ENCODE measurements at places on chromosomes 3 and 15.

DNA sequence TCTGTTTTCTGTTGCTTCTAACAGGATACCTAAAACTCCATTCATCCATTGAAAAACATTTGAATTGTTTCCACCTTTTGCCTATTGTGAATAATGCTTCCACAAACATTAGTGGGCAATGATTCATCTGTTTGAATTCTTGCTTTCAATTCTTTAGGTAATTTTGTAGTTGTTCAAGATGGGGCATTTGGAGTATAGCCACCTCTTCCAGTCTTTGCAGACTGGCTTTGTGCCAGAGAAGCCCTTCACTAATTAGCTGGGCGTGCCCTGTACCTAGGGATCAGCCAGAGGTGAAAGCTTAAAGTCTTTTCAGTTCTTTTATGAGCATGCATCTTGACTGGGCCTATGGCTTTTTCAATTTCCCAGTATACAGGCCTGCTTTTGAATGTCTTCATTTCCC is 10.9 kb downstream of the RTP1 start:
- DNase-seq: no peak

DNA sequence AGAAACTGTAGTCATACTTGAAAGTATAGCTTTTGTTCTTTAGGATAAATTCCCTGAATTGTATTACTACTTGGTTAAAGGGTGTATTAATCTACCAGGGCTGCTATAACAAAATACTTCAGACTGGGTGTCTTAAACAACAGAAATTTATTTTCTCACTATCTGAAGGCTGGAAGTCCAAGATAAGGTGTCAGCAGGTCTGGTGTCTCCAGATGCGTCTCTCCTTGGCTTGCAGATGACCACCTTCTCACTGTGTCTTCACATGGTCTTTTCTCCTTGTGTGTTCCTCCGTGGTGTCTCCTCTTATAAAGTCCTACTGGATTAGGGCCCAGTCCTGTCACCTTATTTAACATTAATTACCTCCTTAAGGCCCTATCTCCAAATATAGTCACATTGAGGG is 33.7 kb downstream of the MED12L start:
- DNase-seq: no peak

DNA sequence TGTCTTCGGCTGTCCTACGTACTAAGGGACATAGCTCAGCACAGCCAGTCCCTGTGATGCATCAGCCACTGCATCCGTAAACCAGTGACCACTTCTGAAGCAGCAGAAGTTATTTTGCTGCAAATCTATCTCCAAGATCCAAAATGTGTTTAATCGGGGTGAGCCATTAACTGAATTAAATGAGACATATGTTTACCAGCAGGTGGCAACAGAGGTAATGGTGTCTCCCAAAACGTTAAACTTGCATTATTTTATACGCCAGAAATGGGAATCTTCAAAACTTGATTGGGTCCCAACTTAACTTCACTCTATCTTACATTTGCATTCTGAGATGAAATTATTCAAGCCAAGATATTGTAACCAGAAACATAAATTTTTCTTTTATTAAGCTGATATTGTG is 75.3 kb upstream of the BOC start:
- DNase-seq: no peak

- DNase-seq: no peak
Measured at GRCh38 chr3:129602730-129603560, 3.5 kb downstream of the PLXND1 start.

DNA sequence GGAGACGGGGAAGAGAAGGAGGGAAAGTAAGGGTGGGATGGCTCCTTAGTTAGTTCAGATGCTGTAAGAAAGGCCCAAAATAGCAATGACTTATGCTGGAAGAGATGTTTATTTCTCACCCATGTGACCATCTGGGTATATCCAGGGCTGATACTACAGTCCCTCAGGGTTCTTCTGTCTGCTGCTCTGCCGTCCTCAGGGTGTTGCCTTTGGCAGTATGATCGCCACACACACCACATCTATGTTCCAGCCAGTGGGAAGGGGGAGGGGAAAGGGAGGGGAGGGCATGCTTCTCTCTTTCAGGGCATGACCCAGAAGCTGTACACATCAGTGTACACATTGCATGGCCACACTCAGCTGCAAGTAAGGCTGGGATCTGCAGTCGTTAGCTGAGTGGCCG is 10.2 kb downstream of the CD276 start:
- no peak for DNase-seq

- DNase-seq: no peak
Measured at GRCh38 chr3:168398371-168399025, 302.8 kb upstream of the GOLIM4 start.

DNA sequence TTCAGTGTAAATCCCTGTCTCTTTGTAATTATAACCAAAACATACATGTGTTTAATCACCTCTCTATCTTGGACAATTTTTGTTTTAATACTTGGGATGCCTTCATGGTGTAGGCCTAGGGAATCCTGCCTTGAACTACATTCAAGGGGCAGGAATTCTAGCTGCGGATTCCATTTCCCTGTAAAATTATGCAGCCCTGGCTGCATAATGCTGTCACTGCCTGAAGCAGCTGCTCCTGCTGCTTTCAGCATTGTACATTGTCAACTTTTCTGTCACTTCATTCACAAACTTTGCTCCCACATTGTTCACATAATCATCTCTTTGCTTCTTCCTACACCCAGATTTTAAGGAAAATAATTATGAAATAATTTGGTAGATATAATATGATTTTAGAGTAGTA is 638.7 kb downstream of the RBMS3 start:
- no peak for DNase-seq

DNA sequence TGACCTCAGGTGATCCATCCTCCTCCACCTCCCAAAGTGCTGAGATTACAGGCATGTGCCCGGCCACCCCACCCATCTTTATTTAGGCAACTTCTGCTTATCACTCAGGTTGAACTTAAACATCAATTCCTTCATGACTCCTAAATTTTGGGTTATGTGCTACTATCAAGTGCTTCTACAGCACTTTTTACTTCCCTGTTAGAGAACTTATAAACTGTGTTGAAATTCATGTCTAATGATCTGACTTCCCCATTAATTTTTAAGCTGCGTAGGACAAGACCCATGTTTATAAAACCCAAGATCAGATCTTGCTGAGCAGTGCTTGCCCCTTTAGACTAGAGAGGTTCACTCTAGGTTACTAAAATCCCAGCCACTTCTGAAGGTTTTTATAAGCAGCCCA is 266.2 kb upstream of the TPRG1 start:
- no peak for DNase-seq

DNA sequence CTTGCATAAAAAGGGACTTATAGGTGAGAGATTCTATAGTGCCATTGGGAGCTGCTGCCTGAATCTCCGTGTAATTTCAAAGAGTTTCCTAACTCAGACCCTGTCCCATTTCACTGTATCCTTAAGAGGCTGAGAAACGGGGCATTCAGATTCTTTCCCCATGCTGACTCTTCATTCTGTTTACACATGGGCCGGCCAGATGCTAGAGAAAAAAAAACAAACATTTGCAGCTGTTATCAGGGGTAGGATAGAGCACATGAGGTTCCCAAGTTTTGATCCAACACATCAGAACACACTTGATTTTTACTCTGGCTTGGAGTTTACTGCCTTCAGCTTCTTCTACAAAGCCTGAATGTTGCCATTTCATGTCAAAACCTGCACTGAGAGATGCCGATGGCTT is 215.9 kb upstream of the TPRG1 start:
- no peak for DNase-seq

GRCh38 chr15:40340038-40340739 is 550 bp downstream of the CCDC9B start:
- DNase-seq: no peak

- DNase-seq: no peak
Measured at GRCh38 chr15:93478947-93479346, 389.9 kb upstream of the RGMA start.

DNA sequence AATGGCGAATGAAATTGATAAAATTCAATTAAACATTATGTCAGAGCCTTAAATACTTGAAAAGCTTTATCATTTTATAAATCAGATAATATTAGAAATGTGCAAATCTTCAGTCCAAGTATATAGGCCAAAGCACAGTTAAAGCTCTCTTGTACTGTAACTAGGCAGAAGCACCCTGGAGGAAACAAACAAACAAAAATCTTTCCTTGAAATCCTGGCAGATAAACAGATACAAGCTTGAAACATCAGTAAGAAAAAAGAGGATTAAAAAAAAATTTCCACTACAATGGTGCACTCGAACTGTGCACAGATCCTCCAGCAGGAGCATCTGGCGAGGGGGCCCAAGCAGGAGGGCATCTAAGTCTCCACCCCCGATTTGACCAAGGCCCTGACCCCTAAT is 166.6 kb downstream of the PLD1 start:
- no peak for DNase-seq

GRCh38 chr3:115186351-115187148 is 39.5 kb upstream of the ZBTB20 start:
- no peak for DNase-seq

GRCh38 chr3:177597311-177598096 is 400.2 kb upstream of the TBL1XR1 start:
- no peak for DNase-seq

- no peak for DNase-seq
Measured at GRCh38 chr3:24741506-24741905, 246.9 kb upstream of the THRB start.

- no peak for DNase-seq
Measured at GRCh38 chr15:89999676-90000185, 1.4 kb upstream of the ZNF710 start.

GRCh38 chr15:64348455-64348854 is 7.5 kb downstream of the CSNK1G1 start:
- DNase-seq: no peak

- no peak for DNase-seq
Measured at GRCh38 chr3:170745211-170745718, 124.7 kb downstream of the RPL22L1 start.

- DNase-seq: peak; percentile 64
Measured at GRCh38 chr15:34038871-34039789, at the start of gene AVEN. AVEN (minus strand) TSS chr15:34039204; CDS start chr15:34039046, 158 bp downstream.

- no peak for DNase-seq
Measured at GRCh38 chr3:113839551-113839950, 963 bp downstream of the GRAMD1C start.

DNA sequence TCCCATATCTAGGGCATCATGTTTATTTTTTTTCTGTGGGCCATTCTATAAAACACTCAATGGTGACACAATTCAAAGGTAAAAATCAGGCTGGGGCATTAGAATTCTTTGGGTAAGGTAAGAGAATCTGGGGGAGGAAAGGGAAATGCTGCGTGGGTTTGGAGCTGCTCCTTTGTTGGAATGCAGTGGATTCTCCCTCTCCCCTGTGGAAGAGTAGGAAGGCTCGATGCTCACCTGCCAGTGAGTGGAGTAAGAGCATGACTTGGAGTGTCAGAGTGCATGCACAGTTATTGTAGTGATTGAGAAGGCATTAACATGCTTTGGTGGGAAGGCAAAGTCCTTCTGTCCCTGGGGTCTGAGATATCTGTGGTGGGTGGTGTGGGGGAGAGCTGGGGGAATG is 280.0 kb downstream of the PDCD6IP start:
- no peak for DNase-seq

GRCh38 chr3:30996467-30996866 is 102.0 kb upstream of the GADL1 start:
- DNase-seq: no peak

- DNase-seq: peak; percentile 94
Measured at GRCh38 chr15:65530318-65531111, at the start of gene HACD3. HACD3 (plus strand) TSS chr15:65530463; CDS start chr15:65530632, 169 bp downstream.

DNA sequence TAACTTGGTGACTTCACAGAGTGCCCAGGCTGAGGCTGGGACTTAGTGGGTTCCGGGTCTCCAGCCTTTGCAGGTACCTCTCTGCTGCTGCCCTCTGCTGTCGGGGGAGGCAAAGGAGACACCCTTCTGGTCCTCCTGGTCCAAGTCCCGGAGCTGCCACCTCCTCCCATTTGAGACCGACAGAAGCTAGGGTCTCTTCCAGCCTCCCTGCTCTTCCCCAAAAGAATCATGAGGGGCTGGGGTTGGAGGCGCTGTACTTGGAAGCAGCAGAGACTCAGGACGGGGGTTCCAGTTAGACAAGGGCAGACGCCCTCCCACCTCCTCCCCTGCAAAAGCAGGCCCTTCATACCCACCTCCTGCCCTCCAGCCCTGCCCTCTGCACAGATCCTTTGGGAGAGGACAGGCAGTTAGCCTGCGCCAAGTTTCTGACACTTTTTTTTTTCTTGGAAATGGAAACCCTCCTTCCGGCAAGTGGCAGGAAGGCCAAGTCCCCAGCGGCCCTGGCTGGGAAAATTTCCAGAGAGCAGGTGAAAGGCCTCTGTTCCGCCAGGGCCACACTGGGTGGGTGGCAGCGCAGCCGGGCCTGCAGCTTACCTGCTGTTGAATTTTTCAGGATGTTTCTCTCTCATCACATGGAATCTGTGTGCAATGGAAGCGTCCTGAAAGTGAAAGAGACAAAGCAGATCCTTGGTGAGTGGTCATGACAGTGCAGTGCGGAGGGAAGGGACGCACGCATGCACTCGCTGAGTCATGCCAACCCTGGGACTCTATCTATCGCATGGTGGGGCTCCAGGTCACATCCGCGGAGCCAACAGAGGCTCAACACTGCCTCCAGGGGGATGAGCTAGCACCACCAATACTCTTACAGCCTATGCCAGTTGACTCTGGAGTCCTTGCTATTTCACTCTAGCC is 119.9 kb downstream of the DGKG start:
- DNase-seq: peak; percentile 67

DNA sequence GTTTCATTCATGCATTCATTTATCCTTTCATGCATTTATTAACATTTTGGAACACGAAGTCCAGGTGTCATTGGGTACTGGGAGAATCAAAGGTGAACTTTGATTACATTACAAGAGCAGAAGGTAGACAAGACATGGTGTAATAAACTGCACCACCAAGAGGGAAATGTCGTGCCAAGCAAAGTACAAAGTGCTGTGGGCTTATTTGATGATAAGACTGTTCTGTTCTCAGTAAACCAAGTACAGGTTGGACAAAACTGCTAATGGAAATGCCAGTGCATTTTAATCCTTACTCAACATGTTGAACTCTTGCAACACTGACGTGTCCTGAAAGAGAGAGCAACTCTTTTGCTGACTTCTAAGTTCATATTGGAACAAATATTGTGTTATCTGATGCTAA is 69.4 kb downstream of the MME start:
- DNase-seq: no peak

DNA sequence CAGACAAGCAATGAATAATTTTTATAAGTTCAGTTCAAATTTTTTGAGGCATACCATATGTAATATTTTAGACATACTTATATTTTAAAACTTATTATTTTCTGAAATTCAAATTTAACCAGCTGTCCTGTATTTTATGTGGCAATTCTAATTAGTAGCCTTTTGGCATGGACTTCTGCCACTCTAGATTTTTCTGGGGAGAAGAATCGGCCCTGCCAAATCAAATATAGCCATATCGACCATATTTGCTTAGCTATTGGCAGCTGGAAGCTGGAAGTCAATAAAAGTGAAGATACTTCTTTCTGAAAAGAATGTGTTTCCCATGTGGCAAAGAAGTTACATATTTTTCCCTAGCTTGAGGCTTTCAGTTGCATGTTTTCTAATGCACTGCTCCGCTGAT is 9.4 kb upstream of the RBMS3 start:
- no peak for DNase-seq

GRCh38 chr3:197446700-197447056 is 109.1 kb downstream of the BDH1 start:
- no peak for DNase-seq

Measured in stimulated activated CD4-positive, alpha-beta T cell treated with anti-CD3 and anti-CD28 coated beads, Interleukin-2, amount 100 ng/mL, for 24 hours (primary cell).